ENCODE measurements at places on chromosomes 6 and 20.

GRCh38 chr20:11445161-11445560 lies 472.5 kb upstream of the BTBD3 start:
- DNase-seq: no peak

- DNase-seq: no peak
Measured at GRCh38 chr20:58256842-58257241, 28.4 kb upstream of the ANKRD60 start.

- no peak for DNase-seq
Measured at GRCh38 chr6:57029213-57029612, 17.3 kb upstream of the KIAA1586 start.

DNA sequence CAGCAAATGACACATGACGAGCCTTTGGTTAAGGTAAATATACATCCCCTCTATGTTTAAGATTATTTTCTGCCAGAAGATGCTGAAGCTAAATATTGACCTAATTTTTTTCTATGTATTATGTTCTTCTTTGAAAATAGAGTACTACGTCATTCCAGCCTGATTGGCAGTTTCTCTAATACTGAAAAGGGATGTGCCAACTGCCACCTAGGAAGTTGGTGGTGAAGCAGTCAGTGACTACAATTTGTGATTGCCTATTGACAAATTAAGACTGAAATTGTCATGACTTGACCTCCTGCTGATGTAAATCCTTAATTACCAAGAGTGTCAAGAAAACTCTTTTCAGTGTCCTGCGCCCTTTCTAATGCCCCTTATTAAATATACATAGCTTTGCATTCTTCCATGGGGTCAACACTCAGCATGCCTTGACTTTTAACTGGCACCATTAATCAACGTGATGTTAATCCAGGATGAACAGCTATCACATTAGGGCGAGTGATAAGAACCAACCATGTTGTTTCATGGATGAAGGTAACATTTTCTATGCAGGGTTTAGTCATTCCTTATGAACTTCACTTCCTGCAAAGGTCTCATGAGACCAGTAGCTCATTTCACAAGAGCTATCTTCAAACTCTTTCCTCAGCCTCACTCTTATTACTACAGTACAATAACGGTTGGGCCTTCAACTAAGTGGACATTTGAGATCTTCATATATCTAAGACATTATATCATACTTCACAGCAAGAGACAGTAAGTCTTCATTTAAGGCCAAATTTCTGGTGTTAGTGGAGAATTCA lies 22.5 kb upstream of the SGK1 start:
- DNase-seq: no peak

DNA sequence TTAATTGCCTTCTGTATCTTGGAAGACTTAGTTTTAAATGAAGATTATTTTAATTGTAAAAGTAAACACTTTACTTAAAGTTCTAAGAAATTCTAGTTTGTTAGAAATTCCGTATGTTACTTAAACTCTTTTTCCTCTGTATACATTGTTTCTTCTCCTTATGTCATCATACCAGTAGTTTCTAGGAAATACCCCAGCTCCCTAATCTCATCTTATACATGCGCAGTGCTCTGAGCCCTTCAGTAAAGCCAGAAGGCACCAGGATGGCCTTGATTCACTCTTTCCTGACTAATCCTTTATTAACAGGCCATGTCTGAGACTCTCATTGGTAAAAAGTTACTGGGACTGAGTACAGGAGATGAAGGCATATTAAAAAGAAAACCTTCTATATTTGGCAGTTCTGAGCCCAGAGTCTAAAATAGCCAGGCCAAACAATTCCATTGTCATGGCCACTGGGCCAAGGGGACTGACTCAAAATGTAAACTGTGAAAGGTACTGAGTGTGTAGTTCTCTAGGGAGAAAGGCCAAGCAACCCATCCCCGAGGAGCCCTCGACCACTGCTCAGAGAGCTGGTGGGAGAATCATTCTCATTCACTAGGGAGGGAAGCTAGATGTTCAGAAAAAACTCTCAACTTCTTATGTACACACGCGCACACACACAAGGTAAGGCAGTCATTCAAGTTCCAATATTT lies 25.0 kb downstream of the SLC22A1 start:
- DNase-seq: no peak

DNA sequence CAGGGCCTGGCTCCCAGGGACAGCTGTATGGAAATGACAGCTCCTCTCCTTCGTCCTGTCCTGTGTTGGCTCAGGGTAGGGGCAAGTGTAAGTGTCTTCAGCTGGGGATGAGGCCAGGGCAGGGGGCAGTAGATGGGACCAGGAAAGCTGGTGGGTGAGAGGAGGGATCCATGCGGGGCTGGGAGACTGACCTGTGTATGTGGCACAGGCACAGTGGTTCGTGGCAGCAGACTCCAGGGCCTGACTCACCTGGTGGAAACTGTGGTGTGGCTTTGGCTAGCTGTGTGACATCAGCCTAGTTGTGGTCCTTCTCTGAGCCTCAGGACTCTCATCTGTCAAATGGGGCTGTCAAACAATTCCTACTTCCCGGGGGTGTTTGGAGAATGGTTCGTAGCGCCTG lies 13.7 kb upstream of the SCRT2 start:
- DNase-seq: no peak

All from stimulated activated CD8-positive, alpha-beta memory T cell treated with anti-CD3 and anti-CD28 coated beads, Interleukin-4, amount 100 ng/mL, for 1 hour (primary cell).